Suprapubic skin (tissue), 4 donors: ENCODE measurements at places on chromosomes 11 and 22. TPM values are rescaled to one million over a fixed set of nuclear protein-coding genes. Genes with fewer than 3 reads are reported as not detected.

DNA sequence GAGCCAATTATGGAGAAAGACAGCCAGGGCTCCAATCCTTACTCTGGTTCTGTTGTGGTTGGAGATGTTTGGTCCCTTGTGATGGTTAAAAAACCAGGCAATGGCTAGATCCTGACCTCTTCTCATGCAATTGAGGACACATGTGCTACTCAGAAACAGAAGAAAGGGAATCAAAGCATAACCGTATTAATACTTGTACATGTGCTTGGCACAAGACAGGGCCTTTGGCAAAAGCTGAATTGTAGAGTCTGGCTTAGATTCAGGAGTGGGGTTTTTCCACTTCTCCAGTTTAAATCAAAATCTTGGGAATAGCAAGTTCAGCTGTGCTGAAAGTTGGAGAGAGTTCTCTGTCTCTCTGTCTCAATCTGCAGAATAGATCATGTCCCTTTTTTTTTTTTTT is 80.1 kb upstream of the E2F8 start:
- no peaks in the 10 kb centered on the region for H3K36me3 ChIP-seq
- peaks cover 5% of the 10 kb centered on the region for H3K27me3 ChIP-seq
- H3K4me3 ChIP-seq, result no peak overlapping the region
- no peak for DNase-seq
- no peak overlapping the region for H3K27ac ChIP-seq
- peaks cover 11% of the 10 kb centered on the region for H3K4me1 ChIP-seq

- DNase-seq, result peak; percentile 71
- H3K27ac ChIP-seq, result no peak overlapping the region
- H3K4me3 ChIP-seq, result no peak overlapping the region
- peaks cover 14% of the 10 kb centered on the region for H3K4me1 ChIP-seq
- no peaks in the 10 kb centered on the region for H3K27me3 ChIP-seq
Measured at GRCh38 chr11:3092603-3093141, 35.4 kb upstream of the CARS1 start.

DNA sequence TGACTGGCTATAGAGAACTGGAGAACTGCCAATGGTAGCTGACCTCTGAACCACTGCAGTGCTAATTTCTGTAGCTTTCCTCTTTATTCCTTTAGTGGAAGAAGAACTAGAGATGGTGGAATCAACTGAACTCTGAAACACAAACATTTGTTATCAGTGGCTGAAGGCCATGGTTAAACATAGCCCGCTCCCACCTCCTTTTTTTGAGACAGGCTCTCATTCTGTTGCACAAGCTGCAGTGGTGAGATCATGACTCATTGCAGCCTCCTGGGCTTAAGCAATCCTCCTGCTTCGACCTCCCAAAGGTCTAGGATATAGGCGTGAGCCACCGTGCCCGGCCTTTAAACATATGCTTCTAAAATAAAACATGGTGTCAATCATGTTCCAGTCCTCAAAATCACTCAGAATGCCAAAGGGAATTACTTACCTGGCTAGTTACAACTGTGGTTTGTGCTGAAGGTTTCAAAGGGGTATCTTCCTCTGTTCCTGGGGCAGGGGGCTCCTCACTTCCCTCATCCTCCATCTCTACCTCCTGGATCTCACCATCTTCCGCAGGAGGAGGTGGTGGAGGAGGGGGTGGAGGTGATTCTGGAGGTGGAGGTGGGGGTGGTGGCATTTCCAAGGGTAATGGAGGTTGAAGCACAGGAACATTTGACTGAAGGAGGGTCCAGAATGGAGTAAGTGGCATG is 9.0 kb upstream of the AGBL2 start:
- no peak overlapping the region for H3K27ac ChIP-seq
- DNase-seq, result no peak
- H3K4me1 ChIP-seq, result peaks cover 5% of the 10 kb centered on the region
- no peak overlapping the region for H3K4me3 ChIP-seq
- peaks cover 87% of the 10 kb centered on the region for H3K36me3 ChIP-seq

DNA sequence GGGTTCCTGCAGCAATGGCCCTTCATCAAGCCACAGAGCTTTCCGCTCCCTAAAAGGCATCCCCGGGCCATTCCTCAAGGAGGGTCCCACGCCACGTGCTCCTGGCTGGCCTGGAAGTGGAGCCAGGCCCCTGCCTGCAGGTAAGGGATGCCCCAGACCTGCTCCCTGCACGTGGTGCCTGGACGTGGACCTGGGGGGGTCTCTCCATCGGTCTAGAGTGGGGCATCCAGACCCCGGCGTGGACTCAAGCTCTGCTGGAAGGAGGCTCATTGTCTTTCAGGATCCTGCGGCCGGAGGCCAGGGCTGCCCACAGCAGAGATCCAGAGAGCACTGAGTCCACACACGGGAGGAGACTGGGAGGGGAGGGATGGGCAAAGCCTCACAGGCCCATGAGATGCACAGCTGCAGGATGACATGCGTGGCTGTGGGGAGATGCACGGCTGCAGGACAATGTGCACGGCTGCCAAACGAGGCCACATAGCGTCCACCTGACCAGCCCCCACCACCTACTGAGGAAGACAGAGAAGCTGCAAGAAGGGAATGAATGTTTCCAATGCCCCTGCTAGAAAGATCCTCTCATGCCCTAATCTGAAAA is 236.7 kb downstream of the BRD1 start:
- no peaks in the 10 kb centered on the region for H3K36me3 ChIP-seq
- DNase-seq, result no peak
- no peaks in the 10 kb centered on the region for H3K4me1 ChIP-seq
- no peak overlapping the region for H3K4me3 ChIP-seq
- H3K27me3 ChIP-seq, result peaks cover 14% of the 10 kb centered on the region

The ZNF202 gene
- total RNA-seq, result 8.4 TPM

The APOL5 gene
- total RNA-seq, result not detected

The SLC25A18 gene
- 0.55 TPM for total RNA-seq
